GM23248 (cell line): ENCODE measurements at places on chromosomes 6 and 20. TPM values are rescaled to one million over a fixed set of nuclear protein-coding genes. Genes with fewer than 3 reads are reported as not detected.

CDSN gene
- not detected in 2 replicates for total RNA-seq

C20orf202 gene
- total RNA-seq = not detected in 2 replicates

MCHR2 gene
- total RNA-seq = not detected in 2 replicates

C6orf132 gene
- total RNA-seq = 4.2 and 5.2 TPM in 2 replicates

LAMA2 gene
- 31.1 and 33.6 TPM in 2 replicates for total RNA-seq

CST2 gene
- 0.63 and 5.6 TPM in 2 replicates for total RNA-seq

ZC2HC1B gene
- total RNA-seq = not detected in 2 replicates

RCAN2 gene
- 6.5 and 7.6 TPM in 2 replicates for total RNA-seq

- DNase-seq = no peak
Measured at GRCh38 chr20:10667077-10667401, 6.8 kb downstream of the JAG1 start.

DNA sequence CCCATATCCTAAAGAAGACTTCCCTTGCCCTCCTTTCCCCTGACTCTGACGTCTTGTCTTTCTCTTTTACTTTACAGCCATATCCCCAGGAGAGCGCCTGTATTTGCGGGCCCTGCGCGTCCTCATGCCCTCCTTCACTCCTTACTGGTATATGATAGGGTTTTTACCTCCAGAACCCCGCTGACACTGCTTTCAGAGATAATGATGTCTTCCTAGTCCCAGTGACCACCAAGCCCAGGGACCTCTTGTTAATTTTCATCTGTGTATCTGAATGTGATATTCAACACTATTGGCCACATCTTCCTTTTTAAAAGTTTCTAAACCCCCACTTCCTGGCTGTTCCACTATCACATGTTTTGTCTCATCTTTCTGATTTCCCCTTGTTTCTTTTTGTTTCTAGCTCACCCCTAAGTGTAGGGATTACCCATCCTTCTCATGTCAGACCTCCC, 102.0 kb downstream of the HIVEP1 start:
- no peak for DNase-seq

DNA sequence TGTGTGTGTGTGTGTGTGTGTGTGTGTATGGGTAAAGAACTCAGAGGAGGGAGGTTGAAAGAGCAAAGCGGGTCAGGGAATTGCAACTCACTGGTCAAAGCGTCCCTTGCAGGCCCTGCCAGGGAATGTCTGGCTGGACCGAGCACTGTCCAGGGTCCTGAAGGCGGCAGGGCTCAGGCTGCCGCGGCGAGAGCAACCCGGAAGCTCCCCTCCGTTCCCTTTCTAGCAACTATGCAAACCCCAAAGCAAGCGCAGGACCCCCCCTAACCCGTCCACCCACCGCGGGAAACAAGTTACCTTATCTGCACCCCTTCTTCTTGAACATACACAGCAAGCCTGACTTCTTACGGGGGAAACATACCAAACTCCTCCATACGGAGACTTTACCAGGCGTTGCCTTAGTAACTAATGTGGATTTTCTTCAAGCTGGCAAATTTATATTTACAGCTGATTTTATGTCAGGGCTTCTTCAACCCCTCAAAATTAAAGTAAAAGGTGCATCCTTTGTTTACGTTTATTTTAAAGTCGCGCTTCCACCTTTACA, 538 bp upstream of the GRM1 start:
- peak; percentile 74 for DNase-seq

DNA sequence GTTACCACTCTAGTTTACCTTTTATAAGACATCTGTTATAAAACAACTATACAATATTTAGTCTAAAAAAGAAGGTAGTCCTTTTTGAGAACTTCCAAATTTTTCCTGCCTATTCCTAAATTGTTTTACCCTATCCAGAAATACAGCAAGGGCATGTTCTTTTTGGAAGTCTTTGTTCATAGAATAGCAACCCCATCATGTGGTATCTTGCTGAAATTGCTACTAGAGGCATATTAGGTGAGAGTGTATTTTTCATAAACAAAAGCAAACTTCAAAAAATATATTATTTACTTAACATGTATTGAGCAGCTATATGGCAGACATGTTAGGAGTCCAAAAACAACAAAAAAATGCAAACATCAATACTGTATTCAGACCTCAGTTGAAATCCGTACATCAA, 371.8 kb upstream of the NRSN1 start:
- DNase-seq = peak; percentile 1

- DNase-seq = no peak
Measured at GRCh38 chr6:115947966-115948541, 112.6 kb downstream of the FRK start.

DNA sequence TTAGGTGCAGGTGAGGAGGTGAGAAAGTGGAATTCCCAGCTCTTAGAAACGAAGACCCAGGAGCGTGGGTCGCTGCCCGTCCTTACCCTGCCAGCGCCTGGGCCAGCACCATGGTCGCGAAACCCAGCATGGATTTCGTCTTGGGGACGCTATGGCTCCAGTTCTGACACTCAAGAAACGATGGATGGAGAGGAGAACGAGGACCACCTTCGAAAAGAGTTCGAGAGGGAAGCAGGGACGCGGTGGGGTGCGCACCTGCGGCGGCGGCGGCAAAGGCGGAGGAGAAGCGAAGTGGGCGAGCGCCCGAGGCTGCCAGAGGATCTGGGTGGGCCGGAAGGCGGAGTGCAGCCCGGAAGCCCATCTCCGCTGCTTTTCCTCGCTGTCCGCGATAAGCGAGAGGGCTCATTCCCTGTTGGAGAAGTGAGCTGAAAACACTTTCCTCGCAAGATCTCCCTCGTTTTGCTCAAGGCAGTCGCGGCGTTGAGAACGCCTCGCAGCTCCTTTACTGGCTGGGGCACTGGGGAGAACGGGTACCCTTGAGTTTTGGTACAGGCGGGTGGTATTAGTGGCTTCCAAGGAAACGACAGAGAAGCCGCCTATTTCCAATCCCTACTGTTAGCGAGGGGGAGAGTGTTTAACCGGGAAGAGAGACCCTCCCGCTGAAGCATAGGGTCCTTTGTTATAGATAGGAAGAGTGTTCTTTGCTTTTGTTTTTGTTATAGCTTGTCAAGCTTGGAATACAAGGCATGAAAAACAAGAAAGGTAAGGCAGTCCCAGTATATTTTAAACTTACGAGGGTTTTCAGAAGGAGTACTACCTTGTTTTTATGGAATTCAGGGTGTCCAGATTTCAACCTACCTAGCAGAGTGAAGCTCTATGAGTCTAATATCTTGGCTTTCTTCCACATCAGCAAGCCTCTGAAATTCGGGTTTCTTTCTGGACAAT, 109.5 kb downstream of the TRIM27 start:
- DNase-seq = no peak

GRCh38 chr6:71463061-71463460, 174.4 kb downstream of the OGFRL1 start:
- no peak for DNase-seq

GRCh38 chr20:37934634-37935375, 31.9 kb downstream of the VSTM2L start:
- no peak for DNase-seq

GRCh38 chr6:49847673-49848072, 18.7 kb downstream of the CRISP1 start:
- no peak for DNase-seq

- no peak for DNase-seq
Measured at GRCh38 chr6:76420094-76420493, 347.6 kb upstream of the IMPG1 start.

- DNase-seq = no peak
Measured at GRCh38 chr20:48556956-48557355, 270.8 kb downstream of the PREX1 start.

DNA sequence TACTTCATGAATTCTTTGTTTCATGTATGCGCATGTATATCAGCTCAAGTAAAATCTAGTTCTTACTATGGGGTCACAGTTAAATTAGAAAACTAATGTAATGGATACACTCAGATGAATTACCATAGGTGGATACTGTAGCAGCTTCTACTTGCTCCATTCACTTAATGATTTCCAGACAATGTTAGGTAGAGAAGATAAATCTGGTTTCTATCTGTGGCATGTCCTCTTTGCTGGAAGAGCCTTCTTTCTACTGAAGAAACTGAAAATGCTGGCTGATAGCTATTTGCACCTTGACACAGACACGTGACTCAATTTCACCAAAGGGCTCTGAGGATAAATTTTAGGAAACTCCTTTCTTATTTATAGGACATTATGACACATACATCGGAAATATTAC, 49.5 kb downstream of the BCAS1 start:
- no peak for DNase-seq

DNA sequence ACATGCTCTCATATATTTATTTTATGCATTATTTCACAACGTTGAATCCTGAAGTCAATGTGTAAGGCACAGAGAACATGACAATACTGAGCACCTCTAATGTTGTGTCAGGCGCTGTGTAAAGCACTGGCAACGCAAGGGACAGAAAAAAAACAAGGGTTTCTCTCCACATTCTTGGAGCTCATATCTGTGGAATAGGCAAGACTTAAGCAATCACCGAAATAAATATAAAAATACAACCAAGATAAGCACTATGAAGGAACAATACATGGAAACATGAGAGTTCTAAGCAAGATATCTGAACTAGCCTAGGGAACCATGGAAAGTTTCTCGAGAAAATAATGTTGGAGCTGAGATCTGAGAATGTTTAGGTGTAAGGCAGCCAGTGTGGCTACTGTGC, 1.7 kb upstream of the DST start:
- no peak for DNase-seq

GRCh38 chr6:165077876-165078275, 231.5 kb downstream of the C6orf118 start:
- no peak for DNase-seq

DNA sequence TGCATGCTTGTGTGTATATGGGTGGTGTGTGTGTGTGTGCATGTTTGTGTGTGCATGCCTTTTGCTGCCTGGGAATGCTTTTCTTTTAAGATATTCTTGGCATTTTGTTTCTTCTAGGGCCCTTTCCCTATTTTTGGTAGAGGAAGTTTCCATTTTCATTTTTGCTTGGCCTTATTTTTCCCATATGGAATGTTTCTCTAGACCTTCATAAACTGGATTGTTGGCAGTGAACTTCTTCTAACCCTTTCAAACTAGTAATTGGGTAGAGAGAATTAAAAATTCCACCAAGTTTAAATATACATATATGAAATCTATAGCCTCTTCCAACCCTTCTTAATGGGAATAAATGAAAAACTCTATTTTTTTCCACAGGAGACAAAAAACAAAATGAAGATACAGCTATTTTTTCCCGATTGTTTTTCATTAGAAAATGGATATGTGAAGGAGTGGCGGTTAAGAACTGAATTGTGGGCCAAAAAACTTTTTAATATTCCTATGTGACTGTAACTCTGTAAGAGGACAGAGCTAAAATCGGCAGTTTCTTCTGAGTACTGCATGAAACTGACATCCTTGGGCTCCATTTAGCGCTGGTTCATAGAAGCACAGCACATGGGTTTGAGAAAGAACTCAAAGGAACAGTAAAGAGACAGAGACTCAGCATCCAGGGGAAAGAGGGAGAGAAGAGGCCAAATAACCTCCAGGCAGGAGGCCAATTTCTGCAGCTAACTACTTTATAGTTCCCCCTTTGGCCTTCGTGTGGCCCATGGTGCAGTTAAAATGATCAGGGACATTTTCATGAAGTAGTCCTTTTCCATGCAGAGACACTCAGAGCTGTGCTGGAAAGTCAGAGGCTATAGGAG, 102.1 kb downstream of the TMEM170B start:
- DNase-seq = no peak

DNA sequence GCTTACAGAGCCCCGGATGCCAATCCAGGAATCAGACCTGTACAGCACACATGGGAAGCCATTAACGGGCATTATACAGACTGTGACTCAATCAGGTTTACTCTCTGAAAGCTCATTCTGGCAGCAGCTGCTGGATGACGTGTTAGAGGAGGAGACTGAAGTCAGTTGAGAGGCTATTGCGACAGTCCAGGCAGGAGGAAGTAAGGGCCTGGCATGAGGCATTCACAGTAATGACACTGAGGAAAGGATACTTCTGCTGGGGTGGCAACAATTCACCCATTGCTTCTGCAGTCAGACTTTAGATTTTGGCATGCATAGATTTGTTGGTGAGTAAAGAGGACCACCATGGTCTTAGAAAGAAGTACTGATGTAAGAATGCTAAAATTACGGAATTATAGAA, 151.0 kb upstream of the HEY2 start:
- DNase-seq = peak; percentile 80

GRCh38 chr6:85096976-85097375, 332.6 kb upstream of the TBX18 start:
- peak; percentile 30 for DNase-seq

GRCh38 chr20:6178537-6178936, 55.7 kb upstream of the FERMT1 start:
- peak; percentile 47 for DNase-seq

GRCh38 chr20:1950836-1951235, 43.0 kb downstream of the PDYN start:
- no peak for DNase-seq

GRCh38 chr20:19098806-19099578, 113.5 kb upstream of the SLC24A3 start:
- no peak for DNase-seq

GRCh38 chr6:6694825-6695624, 106.5 kb downstream of the LY86 start:
- DNase-seq = peak; percentile 40

- peak; percentile 67 for DNase-seq
Measured at GRCh38 chr6:37690964-37691735, 6.5 kb downstream of the MDGA1 start.

- DNase-seq = peak; percentile 86
Measured at GRCh38 chr6:56223995-56224394, 23.4 kb downstream of the COL21A1 start.

- DNase-seq = no peak
Measured at GRCh38 chr6:41700463-41701347, 34.7 kb downstream of the TFEB start.
